CD4-positive, alpha-beta T cell treated with Interleukin-10 for 1 hour (primary cell): ENCODE measurements at places on chromosomes 4 and X.
A peak's percentile ranks its signal among the peaks of the same experiment; 100 is the strongest.

DNA sequence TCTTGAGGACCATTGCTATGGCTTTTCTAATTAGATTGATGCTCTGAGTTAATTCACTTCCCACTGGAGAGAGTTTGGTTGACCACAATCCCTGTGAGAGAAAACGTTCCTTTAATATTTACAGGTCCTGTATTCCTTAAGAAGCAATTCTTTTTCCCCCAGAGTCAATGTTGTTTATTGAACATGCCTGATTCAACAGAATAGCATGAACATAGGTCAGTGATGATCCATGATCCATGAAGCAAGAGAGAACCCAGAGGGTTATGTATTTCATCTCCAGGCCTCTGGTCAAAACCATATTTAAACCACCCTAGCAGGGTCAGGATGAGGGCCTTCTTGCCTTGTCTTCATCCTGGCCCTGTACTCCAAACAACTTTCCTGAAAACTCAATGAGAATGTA is 39.4 kb upstream of the EFHC2 start:
- DNase-seq, result no peak

GRCh38 chrX:108264376-108264775 is 172.8 kb downstream of the ATG4A start:
- no peak for DNase-seq

GRCh38 chr4:125368671-125369081 is 53.9 kb downstream of the FAT4 start:
- DNase-seq, result no peak

DNA sequence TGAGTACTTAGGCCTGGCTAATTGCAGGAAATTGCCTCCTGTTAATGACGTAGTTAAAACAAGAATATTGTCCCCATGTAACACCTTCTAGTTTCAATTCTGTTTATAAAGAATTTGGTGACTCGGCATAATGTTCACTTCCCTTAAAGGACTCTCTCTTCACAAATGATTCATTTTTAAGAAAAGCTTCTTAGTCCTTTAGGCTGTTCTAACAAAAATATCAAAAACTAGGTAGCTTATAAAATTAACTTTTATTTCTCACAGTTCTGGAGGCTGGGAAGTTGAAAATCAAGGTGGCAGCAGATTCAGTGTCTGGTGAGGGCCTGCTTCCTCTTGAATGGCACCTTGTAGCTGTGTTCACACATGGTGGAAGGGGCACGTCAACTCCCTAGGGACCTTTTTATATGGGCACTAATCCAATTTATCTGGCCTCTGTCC is 23.8 kb downstream of the COL25A1 start:
- no peak for DNase-seq

GRCh38 chr4:40205259-40206198 is 8.7 kb downstream of the RHOH start:
- peak; percentile 68 for DNase-seq

GRCh38 chr4:53100501-53101190 is 238.5 kb downstream of the RASL11B start:
- no peak for DNase-seq

GRCh38 chr4:10917566-10917965 is 233.0 kb upstream of the CLNK start:
- DNase-seq, result no peak

- DNase-seq, result peak; percentile 86
These were observed 107.8 kb downstream of the NHSL2 start for GRCh38 chrX:72018277-72019112.

DNA sequence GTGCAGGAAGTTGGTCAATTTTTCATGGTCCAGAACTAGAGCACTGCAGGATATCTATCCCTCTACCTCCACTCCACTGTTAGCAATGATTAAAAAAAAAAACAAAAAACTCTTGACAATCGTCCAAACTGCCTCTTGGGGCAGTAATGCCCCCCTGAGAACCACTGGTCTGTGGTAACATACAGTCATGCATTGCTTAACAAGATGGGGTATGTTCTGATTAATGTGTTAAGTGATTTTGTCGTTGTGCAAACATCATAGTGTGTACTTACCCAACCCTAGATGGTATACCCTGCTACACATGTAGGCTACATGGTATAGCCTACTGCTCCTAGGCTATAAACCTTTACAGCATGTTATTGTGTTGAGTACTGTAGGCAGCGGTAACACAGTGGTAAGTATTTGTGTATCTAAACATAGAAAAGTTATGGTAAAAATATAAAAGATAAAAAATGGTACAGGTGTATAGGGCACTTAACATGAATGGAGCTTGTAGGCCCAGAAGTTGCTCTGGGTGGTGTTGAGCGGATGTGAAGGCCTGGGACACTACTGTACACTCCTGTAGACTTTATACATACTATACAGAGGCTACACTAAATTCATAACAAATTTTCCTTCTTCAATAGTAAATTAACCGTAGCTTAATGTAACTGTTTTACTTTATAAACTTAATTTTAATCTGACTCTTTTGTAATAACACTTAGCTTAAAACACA is 34.1 kb downstream of the ART3 start:
- DNase-seq, result no peak
